ENCODE measurements at places on chromosomes 3 and 15.
A peak's percentile ranks its signal among the peaks of the same experiment; 100 is the strongest.

- no peaks in the 10 kb centered on the region for H3K36me3 ChIP-seq
- H3K4me3 ChIP-seq = peak overlapping the region; percentile 51
- peaks cover 62% of the 10 kb centered on the region for H3K27me3 ChIP-seq
- no peak for DNase-seq
These were observed 133.0 kb upstream of the NR2E3 start for GRCh38 chr15:71677352-71677751.

- H3K4me1 ChIP-seq = peaks cover 35% of the 10 kb centered on the region
- H3K27ac ChIP-seq = peak overlapping the region; percentile 71
- no peak overlapping the region for H3K4me3 ChIP-seq
These were observed 10.6 kb downstream of the ST6GAL1 start for GRCh38 chr3:186940967-186941366.

- peak overlapping the region; percentile 49 for H3K4me3 ChIP-seq
- no peak overlapping the region for H3K27ac ChIP-seq
- no peak for DNase-seq
- peaks cover 32% of the 10 kb centered on the region for H3K4me1 ChIP-seq
- H3K36me3 ChIP-seq = peaks cover 2% of the 10 kb centered on the region
These were observed 9.2 kb downstream of the GATA2 start for GRCh38 chr3:128483657-128484403.

- no peak overlapping the region for H3K4me3 ChIP-seq
- no peak overlapping the region for H3K27ac ChIP-seq
- no peaks in the 10 kb centered on the region for H3K36me3 ChIP-seq
- peaks cover 6% of the 10 kb centered on the region for H3K4me1 ChIP-seq
- H3K27me3 ChIP-seq = peaks cover 17% of the 10 kb centered on the region
These were observed 66.6 kb downstream of the GAP43 start for GRCh38 chr3:115689928-115690327.

DNA sequence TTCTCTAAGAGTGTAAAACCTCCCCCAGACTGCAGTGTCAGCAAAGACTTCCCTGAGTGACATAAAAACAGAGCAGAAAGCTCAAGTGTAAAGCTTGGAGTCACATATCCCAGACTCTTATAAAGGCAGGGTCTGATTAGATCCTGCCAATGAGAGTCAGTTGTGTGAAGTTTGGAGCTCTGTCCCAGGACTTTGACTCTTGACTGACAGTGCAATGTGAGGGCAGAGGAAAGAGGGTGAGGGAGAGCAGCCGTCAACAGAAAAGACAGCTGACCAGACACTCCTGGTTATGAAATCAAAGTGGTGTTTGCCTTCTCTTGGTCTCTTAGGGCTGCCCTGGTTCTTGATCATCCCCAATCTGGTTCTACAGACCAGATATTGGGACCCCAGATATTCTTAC lies 393.2 kb downstream of the ERC2 start:
- no peaks in the 10 kb centered on the region for H3K36me3 ChIP-seq
- H3K4me3 ChIP-seq = no peak overlapping the region
- DNase-seq = no peak

DNA sequence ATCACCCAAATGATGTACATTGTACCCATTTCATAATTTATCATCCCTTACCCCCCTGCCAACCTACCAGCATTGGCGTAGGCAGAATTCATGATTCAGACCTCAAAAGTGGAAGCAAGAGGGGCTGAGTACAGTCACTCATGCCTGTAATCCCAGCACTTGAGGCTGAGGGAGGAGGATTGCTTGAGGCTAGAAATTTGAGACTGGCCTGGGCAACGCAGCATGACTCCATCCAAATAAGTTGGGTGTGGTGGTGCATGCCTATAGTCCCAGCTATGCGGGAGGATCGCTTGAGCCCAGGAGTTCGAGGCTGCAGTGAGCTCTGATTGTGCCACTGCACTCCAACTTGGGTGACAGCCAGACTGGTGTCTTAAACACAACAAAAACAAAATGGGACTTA lies 10.4 kb downstream of the TTC14 start:
- peak overlapping the region; percentile 54 for H3K27ac ChIP-seq
- no peak for DNase-seq
- H3K4me3 ChIP-seq = no peak overlapping the region
- H3K4me1 ChIP-seq = no peaks in the 10 kb centered on the region
- H3K36me3 ChIP-seq = peaks cover 5% of the 10 kb centered on the region
- H3K27me3 ChIP-seq = no peaks in the 10 kb centered on the region

DNA sequence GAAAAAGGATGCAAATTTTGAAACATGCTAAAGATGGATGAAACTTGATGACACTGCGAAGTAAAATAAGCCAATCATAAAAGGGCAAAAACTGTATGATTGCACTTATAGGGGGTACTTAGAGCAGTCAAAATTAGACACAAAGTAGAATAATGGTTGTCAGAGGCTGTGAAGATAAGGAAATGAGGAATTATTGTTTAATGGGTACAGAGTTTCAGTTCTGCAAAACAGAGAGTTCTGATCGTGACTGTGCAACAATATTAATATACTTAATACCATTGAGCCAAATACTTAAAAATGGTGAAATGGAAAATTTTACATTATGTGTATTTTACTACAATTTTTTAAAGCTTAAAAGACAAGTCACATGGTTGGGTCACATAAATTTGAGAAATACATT lies 35.1 kb downstream of the UBE3A start:
- H3K4me1 ChIP-seq = peaks cover 31% of the 10 kb centered on the region
- peaks cover 27% of the 10 kb centered on the region for H3K36me3 ChIP-seq
- no peaks in the 10 kb centered on the region for H3K27me3 ChIP-seq
- no peak for DNase-seq

DNA sequence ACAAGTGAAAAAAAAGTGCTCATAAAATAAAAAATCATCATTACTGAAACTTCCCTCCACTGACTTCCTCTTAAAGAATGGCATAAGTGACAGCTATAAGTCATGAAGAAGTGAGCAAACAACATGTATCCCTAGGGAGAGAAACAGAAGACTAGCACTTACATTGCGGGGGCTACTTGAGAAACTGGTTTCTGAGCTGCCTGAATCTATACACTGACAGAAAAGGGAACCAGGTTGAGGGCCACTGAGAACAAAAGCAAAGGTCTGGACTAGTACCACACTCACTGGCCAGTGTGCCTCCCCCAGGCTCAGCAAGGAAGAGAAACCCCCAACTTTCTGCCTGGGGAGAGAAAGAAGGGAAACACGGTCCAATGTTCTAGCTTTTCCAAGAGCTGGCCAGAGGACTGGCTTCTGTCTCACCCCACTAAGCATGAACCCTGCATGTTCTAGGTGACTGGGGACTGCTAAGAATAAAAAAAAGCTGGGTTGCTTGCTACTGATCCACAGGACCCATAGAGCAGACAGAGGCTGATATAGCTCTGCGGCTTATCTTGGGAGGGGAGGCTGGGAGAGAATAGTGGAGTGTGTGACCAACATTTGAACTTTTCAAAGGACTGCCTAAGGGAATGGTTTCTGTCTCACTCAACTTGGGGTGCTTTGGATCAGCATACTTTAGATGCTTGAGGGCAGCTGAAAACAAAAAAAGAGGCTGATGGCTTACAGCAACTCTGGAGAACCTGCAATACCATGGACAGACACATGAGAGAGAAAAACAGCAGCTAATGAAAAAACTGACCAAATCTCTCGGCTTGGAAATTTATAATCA lies 8.1 kb downstream of the RAD18 start:
- H3K4me3 ChIP-seq = no peak overlapping the region
- no peak for DNase-seq
- H3K4me1 ChIP-seq = peaks cover 44% of the 10 kb centered on the region
- H3K27ac ChIP-seq = no peak overlapping the region
- no peaks in the 10 kb centered on the region for H3K27me3 ChIP-seq
- no peaks in the 10 kb centered on the region for H3K36me3 ChIP-seq

GRCh38 chr15:38897551-38897950 lies 332.9 kb upstream of the RASGRP1 start:
- no peaks in the 10 kb centered on the region for H3K27me3 ChIP-seq
- DNase-seq = no peak
- H3K27ac ChIP-seq = no peak overlapping the region
- H3K4me1 ChIP-seq = no peaks in the 10 kb centered on the region

GRCh38 chr3:48018841-48019240 lies 2.6 kb upstream of the MAP4 start:
- no peaks in the 10 kb centered on the region for H3K27me3 ChIP-seq
- H3K27ac ChIP-seq = no peak overlapping the region
- no peak for DNase-seq
- no peak overlapping the region for H3K4me3 ChIP-seq
- H3K4me1 ChIP-seq = peaks cover 30% of the 10 kb centered on the region

GRCh38 chr15:70650567-70651302 lies 112.6 kb downstream of the UACA start:
- H3K36me3 ChIP-seq = no peaks in the 10 kb centered on the region
- H3K27ac ChIP-seq = no peak overlapping the region
- H3K4me1 ChIP-seq = no peaks in the 10 kb centered on the region
- peaks cover 19% of the 10 kb centered on the region for H3K27me3 ChIP-seq
- no peak overlapping the region for H3K4me3 ChIP-seq

DNA sequence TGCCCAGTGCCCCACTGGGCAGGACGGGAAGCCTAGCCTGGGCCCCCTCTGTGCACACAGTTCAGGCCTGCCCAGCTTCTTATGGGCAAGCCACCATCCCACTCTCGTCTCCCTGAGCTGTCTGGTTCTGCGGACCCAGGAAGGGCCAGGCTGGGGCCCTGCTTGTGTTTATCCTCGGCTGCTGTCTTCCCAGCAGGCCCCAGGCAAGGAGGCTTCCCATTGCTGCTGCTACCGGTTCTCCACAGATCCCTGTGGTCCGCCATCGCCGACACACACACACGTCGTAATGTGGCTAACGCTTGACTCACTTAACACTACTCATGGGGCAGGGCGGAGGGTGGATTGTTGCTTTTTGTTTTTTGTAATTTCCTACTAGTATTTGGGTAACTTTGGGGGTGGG lies 52.4 kb upstream of the SLC6A1 start:
- H3K4me3 ChIP-seq = no peak overlapping the region
- DNase-seq = no peak
- H3K36me3 ChIP-seq = no peaks in the 10 kb centered on the region
- no peak overlapping the region for H3K27ac ChIP-seq
- H3K4me1 ChIP-seq = no peaks in the 10 kb centered on the region
- H3K27me3 ChIP-seq = no peaks in the 10 kb centered on the region

DNA sequence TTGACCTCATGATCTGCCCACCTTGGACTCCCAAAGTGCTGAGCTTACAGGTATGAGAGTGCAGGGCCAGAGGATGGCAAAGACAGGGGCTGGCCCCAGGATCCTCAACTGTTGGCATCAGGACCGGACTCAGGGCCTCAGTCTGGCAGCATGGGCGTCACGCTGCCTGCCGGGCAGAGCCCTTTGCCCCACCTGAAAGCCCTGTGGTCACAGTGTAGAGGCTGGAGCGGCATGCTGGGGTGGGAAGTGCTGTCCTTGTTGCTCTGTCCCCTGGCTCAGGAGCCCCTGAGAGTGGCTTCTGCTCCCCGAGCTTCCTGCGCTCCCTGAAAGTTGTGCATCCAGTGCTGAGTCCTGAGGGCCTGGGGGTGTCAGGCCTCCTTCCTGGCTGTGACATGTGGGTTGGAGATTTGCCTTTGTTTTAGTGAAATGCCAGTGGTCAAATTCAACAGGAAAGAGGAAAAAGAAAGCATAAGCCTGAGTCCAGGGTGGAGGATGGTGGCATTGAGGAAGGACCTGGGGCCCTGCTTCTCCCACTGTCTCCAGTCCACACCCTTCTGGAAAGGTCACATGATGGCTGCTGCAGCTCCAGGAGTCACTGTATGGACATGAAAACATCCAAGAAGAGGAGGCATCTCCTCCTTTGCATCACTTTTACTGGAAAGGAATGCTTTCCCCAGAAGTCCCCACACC lies 147.2 kb downstream of the OR4M2 start:
- H3K27me3 ChIP-seq = peaks cover 17% of the 10 kb centered on the region
- DNase-seq = no peak
- peaks cover 15% of the 10 kb centered on the region for H3K4me1 ChIP-seq
- no peaks in the 10 kb centered on the region for H3K36me3 ChIP-seq
- no peak overlapping the region for H3K27ac ChIP-seq
- no peak overlapping the region for H3K4me3 ChIP-seq

- H3K4me3 ChIP-seq = no peak overlapping the region
- no peak overlapping the region for H3K27ac ChIP-seq
- peak; percentile 15 for DNase-seq
These were observed 26.3 kb downstream of the NGRN start for GRCh38 chr15:90291679-90292356.

DNA sequence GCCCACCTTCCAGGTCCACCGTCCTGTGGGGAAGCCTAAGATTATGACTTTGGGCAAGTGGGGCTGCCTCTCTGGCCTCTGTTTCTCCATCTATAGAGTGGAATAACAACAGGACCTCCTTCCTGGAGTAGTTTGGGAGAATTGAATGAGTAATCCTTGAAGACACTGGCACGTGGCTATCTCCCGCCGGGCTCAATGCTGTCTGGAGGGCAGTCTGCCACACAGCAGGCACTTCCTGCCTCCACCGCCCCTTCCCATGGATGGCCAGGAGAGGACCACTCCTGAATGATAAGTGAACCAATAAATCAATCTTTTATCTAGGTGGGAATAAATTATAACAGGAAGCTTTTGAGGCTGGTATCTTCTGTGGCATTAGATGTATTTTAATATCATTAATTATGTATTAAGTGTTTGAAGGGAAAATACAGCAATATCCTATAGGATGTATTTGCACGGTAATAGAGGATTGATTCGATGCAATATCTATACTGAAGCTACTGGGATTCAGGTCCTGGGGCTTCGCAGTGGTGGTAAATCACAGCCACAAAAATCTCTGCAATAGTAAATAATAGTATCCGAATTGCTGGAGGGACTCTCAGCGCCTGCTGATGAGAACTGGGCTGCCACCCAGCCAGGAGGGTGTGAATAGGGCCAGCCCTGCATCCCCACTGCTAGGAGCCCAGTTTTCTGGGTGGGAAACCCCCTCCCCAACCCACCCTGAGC lies 15.9 kb downstream of the MEGF11 start:
- no peak for DNase-seq
- H3K4me3 ChIP-seq = no peak overlapping the region
- H3K27me3 ChIP-seq = peaks cover 5% of the 10 kb centered on the region
- no peak overlapping the region for H3K27ac ChIP-seq

- H3K36me3 ChIP-seq = peaks cover 4% of the 10 kb centered on the region
- H3K27me3 ChIP-seq = no peaks in the 10 kb centered on the region
- H3K4me3 ChIP-seq = peak overlapping the region; percentile 65
- H3K4me1 ChIP-seq = peaks cover 67% of the 10 kb centered on the region
These were observed 131.2 kb downstream of the KLF13 start for GRCh38 chr15:31457631-31458526.

DNA sequence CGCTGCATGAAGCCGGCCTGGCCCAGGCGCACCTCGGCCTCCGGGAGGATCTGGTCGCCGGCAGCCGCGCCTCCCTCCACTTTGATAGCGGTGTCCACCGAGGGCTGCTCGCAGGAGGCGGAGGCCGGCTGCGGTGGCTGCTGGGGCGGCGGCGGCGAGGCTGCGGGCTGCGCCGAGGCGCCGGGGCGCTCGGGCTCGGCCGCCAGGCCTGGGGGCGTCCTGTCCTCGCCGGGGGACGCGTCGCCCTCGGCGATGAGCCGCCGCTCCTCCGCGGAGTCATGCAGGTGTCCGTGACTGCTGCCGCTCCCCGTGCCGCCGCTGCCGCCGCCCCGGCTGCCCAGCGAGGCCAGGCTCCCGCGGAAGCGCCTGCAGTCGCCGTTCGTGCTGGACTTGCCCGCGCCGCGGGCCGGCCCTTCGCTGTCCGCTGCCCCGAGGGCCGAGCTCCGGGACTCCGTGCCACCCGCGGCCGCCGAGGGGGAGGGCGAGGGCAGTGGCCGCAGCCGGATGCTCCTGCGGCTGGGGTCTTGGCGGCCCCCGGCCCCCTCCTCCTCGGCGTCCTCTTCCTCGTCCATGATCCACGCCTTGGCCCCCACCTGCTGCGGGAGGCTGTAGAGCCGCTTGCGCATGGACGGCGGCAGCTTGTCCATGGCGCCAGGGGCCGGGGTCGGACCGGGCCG lies 996 bp downstream of the HCN4 start:
- peaks cover 56% of the 10 kb centered on the region for H3K27me3 ChIP-seq
- no peaks in the 10 kb centered on the region for H3K4me1 ChIP-seq
- no peak overlapping the region for H3K27ac ChIP-seq
- H3K36me3 ChIP-seq = no peaks in the 10 kb centered on the region

Data from activated T-cell treated with anti-CD3 and anti-CD28 coated beads, Interleukin-2, amount 50 U/mL, for 72 hours (primary cell).